Ureter (tissue), 1 donor: ENCODE measurements at places on chromosomes 2 and 18. TPM values are rescaled to one million over a fixed set of nuclear protein-coding genes. Genes with fewer than 3 reads are reported as not detected.
A peak's percentile ranks its signal among the peaks of the same experiment; 100 is the strongest.

DNA sequence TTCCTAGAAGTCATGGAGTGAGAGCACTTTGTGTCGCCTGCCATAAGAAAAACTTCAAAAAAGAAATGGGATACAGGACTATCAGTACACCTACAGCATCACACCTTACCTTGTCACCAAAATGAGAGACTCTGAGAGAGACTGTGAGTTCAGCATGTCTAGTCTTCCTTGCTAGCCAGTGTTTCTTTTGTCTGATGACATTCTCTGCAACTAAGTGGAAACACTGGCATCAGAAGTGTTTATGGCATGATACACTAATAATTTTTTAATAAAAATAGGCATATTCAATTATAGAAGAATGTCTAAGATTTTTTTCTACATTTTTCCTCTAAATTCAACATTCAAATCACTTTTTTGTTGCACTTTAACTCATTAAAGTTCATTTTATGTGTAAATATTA lies 9.0 kb downstream of the RBM43 start:
- DNase-seq: no peak

Gene UGT1A1
- total RNA-seq: 21.8 TPM

GRCh38 chr18:57902721-57903120 lies 99.6 kb upstream of the ATP8B1 start:
- no peak for DNase-seq

Gene KCNG2
- total RNA-seq: not detected

Gene MYOM1
- 9.7 TPM for total RNA-seq

Gene GPBAR1
- 1.5 TPM for total RNA-seq

GRCh38 chr2:240155048-240155744 lies 14.7 kb upstream of the OTOS start:
- DNase-seq: no peak

- no peak for DNase-seq
These were observed 29.0 kb downstream of the DOK1 start for GRCh38 chr2:74583504-74583903.

GRCh38 chr2:18067588-18068384 lies 189.3 kb downstream of the KCNS3 start:
- no peak for DNase-seq

DNA sequence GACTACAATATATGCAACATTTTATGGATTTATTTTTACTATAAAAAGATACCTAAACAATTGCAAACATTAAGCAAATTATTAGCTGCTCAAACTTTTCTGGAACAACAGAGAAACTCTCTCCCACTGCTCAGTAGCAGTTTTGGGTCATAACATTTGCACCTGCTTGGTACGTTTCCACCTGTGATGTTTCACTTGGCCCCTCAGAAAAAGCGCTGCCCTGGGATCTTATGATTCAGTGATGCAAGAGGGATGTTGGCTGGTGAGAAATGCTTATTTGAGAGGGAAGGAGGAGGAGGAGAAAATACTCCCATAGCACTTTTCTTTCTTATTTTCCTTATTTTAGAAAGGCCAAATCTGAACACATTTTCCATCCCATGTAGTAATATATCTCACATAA lies 9.2 kb downstream of the IRS1 start:
- no peak for DNase-seq

- no peak for DNase-seq
These were observed 4.7 kb downstream of the OSR1 start for GRCh38 chr2:19353721-19354050.

- no peak for DNase-seq
These were observed 1201.0 kb downstream of the LRP1B start for GRCh38 chr2:140929849-140930248.

Gene ANKRD30BL
- total RNA-seq: 0.36 TPM

Gene L3MBTL4
- 8.5 TPM for total RNA-seq

Gene RGPD8
- total RNA-seq: 20.1 TPM

GRCh38 chr2:191145769-191146471 lies 4.9 kb downstream of the STAT4 start:
- no peak for DNase-seq

Gene HES6
- 3.4 TPM for total RNA-seq

- DNase-seq: no peak
These were observed 81.2 kb upstream of the CYRIA start for GRCh38 chr2:16746833-16747232.

DNA sequence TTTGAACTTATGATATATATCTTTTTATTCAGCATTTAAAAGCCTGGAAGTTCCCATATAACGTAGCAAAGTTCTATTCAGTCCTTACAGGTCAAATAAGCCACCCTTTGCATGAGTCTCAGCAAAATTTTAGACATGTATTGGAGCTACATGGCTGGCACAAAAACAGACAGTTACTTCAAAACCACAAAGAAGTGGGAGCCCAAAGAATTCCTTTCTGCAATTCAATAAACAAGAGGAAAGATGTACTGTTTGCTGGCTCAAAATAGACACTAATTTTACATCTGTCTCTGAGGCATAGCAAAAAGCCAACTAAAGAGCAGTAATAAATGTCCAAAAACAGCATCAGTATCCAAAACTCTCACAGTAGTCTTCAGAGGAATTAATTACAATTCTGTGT lies 87.0 kb downstream of the ZEB2 start:
- DNase-seq: no peak

DNA sequence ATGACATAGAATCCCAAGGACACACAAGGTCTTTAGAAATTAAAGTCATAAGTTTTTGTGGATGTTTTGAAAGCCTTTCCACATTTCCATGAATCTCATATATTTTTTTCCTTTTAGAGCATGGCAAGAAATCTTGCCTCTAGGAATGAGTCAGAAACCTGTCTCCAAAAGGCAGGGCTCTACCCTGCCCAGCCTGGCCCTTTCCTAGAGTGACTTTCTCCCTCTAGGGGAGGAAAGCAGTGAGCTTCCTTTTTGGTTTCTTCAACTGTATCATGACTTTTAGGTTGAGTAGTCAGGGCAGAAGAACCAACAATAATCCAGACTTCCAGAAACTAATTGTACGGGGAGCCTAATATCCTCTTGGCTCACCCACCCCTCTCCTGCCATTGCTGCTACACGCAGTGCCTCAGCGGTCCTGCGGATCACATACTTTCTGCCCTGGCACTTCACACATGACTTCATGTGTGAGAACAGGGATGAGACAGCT lies 300.3 kb downstream of the AGPS start:
- DNase-seq: no peak

DNA sequence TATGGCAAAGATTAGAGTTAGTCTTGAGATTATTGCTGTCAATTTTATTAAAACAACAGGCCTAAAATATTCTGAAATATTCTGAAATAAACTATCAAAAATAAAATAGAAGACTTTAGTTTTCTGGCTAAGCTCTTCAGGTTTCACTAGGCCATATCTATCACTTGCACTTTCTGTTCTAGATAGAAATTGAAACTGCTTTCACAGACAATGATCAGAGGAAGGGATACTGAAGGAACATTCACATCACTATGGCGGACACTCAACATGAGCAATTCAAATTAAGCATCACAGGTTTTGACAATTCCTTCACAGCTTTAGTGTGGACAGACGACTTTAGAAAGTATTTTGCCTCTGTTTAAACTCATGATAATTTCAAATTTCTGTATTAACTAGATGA lies 586.4 kb upstream of the REG3G start:
- no peak for DNase-seq

DNA sequence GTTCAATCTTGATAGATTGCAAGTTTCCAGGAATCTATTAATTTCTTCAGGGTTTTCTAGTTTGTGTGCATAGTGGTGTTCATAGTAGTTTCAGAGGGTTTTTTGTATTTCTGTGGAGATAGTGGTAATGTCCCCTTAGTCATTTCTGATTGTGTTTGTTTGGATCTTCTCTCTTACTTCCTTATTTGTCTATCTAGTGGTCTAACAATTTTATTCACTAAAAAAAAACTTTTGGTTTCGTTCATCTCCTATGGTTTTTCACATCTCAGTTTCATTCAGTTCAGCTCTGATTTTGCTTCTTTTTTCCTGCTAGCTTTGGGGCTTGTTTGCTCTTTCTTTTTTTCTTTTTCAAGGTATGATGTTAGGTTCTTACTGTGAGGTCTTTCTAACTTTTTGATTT lies 94.5 kb downstream of the SNTG2 start:
- no peak for DNase-seq

GRCh38 chr2:134087371-134087921 lies 166.4 kb upstream of the MGAT5 start:
- DNase-seq: no peak

Gene LINC00305
- total RNA-seq: not detected

Gene PLGLB2
- 0.83 TPM for total RNA-seq

DNA sequence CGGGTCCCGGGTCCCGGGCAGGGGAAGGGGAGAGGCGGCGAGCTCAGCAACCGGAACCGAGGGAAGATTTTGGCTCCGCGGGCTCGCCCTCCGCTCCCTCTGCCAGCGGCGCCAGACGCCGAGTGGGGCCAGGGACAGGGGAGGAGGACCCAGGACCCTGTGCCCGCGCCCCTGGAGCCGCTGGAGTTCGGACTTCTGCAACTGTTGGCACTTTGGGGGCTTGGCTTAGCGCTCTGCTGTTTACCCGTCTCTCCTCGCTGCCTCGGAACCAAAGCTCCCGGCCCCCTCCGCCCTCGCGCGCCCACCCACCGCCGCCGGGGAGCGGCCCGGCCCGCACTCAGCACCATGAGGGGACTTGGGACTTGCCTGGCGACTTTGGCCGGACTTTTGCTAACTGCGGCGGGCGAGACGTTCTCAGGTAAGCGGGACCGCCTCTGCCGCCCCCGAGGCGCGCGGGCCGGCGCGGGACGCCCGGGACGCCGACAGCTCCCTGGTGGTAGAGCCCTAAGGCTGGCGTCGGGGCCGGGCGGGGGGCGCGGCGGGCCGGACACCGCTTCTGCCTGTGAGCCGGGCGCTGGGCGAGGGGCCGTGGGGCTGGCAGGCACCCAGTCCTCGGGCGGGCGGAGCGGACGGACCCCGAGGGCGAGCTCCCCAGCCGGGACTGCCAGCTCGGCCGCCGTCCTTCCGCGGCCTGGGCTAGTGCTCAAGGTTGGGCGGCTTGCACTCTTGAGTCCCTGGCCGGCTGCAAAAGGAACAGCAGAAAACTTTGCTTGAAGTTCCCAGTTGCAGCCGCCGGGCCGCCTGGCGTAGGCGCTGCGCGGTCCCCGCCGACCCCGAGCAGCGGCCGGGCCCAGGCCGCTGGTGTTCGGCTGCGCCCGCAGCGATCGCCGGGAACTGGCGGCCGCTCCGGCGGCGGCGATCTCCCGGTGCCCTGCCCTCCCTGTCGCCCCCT lies 634 bp downstream of the PTPRM start:
- DNase-seq: peak; percentile 48

Gene SFTPB
- total RNA-seq: 1.7 TPM

GRCh38 chr18:48979944-48980890 lies 29.5 kb upstream of the SMAD7 start:
- no peak for DNase-seq

Gene CNRIP1
- 16.2 TPM for total RNA-seq

DNA sequence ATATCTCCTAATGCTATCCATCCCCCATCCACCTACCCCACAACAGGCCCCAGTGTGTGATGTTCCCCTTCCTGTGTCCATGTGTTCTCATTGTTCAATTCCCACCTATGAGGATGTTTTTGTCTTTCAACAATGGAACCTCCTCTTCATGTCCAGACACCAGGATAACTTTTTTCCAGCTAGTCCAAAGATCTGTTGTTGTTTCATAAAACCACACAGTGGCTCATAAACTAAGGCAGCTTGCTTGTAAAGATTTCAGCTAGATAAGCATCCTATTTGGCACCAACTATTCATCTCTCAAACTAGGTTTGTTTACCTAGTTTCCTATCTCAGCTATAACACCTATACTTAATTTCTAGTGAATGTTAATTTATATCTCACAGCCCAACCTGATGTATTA lies 937.7 kb downstream of the TRIB2 start:
- no peak for DNase-seq

DNA sequence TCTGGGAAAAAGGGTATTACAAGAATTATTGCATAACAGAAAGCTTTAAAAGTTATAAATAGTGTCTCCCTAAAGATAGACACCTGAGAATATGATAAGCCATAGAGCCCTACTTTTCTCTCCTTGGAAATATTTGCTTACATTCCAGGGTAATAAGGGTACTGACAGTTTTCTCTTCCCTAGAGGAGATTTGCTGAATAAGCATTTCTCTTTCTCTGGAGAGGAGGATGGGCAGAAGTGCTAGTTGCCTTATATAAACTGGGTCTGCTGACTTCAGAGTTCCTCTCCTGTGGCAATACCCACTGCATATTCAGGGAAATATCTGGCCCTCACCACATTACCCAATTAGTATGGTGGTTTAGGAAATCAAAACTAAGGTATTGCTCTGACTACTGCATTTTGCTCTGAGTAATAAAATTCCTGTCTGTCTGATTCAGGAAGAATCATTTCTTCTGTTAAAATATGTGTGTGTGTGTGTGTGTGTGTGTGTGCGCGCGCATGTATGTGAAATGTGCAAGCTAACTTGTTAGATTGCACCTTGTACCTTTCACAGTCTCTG lies 1391.3 kb downstream of the DSC3 start:
- DNase-seq: no peak

Gene TNFRSF11A
- total RNA-seq: 6.5 TPM

DNA sequence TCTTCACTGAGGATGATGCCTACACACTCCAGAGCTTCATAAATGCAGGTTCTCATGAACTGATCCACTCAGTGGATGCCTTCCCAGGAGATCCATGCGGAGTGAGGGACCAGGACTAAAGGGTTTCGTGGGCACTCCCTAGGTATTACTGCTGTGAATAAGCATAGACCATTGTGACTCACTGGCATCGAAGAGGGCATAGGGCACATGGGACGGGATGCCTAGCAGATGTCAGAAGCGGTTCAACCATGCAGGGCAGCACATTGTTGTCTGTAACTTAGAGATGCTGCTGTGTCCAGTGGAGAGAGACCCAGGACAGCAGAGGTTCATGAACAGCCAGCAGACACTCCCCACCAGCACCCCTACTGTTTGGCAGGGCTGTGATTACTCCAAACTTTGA lies 17.2 kb downstream of the GKN2 start:
- no peak for DNase-seq

DNA sequence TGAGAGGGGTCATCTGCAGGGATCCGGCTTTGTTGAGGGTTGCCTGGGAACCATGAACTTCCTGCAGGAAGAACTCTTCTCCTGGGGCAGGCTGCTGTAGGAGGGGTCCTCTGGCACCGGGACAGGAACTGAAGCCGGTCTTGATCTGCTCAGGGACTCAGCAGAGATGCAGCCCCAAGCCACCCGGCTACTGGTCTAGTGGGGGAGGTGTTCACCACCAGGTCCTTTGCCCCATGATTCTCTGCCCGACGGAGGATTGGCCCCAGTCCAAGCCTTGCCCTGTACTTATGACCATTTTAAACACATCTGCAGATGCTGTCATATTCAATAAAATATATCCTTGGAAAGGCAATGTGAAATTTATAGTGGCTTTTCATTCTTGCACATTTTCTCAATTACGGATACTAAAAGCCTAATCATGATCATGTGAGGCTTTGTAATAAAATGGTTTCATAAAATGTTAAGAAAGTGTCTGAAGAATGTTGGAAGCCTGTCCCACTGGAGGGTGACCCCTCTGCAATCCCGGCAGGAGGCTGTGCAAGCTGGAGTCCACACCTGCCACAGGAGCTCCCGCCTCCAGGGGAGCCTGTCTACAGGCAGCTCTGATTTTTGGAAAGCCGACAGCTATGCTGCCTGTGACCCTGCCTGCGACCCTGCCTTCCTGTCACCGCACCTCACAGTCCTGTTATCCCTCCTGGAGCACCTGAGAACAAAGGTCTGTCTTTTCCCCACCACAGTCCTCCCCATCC lies 98.8 kb upstream of the TAF1B start:
- no peak for DNase-seq

Gene HAAO
- 14.1 TPM for total RNA-seq

Gene CAVIN2
- total RNA-seq: 52.4 TPM

Gene PIEZO2
- 3.9 TPM for total RNA-seq

GRCh38 chr2:51510303-51510702 lies 478.4 kb upstream of the NRXN1 start:
- DNase-seq: no peak
